ENCODE measurements at places on chromosomes 4 and X.

- no peak for DNase-seq
Measured at GRCh38 chrX:47611489-47611888, 8.2 kb downstream of the SYN1 start.

GRCh38 chrX:42106556-42106955 is 183.2 kb upstream of the CASK start:
- no peak for DNase-seq

- DNase-seq = no peak
Measured at GRCh38 chr4:99586322-99586721, 11.7 kb downstream of the MTTP start.

GRCh38 chr4:154485127-154485773 is 6.3 kb downstream of the DCHS2 start:
- no peak for DNase-seq

GRCh38 chr4:13653766-13654161 is 26.2 kb upstream of the BOD1L1 start:
- no peak for DNase-seq

DNA sequence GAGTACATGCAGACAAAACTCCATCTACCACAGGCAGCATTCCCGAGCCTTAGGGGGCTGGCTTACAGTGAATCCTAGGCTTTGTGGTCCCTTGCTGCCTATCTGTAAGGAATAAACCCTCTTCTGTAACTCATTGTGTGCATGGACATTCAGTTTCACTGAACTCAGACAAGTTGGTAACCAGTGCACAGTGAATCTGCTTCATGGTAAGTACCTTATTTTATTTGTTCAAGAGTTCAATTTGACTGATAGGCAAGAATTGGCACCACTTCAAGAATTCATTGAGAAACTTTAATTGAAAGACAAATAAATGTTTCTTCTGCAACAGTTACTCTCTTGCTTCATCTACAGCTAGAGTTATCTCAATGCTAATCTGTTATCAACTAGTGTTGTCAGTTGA is 57.2 kb upstream of the PRRG1 start:
- DNase-seq = no peak

DNA sequence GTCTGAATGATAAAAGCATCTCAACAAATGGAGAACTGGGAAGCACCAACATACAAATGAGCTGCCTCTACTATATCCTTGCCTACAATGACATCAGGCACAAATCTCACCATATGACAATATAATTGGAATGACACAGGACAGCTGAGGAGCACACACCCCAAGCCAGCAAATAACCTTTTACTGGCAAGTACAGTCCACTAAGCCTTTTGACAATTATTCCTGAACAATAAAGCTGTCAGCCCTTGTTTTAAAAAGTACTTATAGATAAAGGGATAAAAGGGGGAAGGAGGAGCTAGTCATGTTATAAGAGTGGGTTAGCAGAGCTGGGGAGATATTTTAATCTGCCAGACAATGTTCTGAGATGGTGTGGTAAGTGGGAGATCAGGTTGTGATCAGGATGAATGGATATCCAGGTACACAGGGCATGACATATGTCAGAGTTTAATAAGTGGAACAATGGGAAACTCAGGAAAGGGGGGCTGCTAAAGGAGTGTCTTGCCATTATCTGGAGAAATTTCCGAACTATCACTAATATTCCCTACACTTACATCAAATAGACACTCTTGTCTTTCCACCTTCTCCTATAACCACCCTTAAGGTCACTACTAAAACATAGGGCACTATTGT is 127.6 kb downstream of the GPC3 start:
- no peak for DNase-seq

All from fibroblast of upper back skin (primary cell).